ENCODE measurements at places on chromosomes 4 and X.

DNA sequence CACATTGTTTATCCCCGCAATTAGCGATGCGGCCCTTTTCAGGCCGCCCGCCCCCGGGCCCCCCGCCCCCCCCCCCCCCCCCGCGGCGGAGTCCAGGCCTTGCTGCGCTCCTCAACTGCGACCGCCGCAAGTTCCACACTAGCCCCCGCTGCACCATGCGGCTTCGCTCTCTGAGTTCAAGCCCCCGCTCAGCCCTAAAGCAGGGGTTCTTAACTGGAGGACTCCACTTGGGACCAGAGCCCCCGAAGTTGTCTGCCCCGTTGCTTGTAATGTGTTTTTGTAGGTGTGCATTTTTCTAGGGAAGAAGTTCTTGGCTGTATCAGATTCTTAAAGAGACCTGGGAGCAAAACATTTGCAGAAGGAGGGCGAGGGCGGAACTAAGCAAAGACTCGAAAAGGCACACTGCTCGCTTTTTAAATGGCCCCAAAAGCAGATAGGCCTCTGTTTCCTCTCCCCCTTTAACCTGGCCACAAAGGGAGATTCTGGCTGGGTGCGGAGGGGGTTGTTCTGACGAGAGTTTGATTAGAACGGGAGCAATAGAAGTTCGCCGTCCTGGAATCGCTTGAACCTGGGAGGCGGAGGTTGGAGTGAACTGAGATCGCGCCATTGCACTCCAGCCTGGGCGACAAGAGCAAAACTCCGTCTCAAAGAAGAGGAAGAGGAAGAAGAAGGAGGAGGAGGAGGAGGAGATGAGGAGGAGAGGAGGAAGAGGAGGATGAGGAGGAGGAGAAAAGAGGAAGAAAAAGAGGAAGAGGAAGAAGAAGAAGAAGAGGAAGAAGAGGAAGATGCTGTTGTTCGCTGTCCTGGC is 2.3 kb upstream of the MSX1 start:
- no peak for DNase-seq

GRCh38 chr4:153755186-153755585 is 4.6 kb downstream of the RNF175 start:
- no peak for DNase-seq

GRCh38 chr4:24801136-24801855 is 5.9 kb downstream of the SOD3 start:
- no peak for DNase-seq

DNA sequence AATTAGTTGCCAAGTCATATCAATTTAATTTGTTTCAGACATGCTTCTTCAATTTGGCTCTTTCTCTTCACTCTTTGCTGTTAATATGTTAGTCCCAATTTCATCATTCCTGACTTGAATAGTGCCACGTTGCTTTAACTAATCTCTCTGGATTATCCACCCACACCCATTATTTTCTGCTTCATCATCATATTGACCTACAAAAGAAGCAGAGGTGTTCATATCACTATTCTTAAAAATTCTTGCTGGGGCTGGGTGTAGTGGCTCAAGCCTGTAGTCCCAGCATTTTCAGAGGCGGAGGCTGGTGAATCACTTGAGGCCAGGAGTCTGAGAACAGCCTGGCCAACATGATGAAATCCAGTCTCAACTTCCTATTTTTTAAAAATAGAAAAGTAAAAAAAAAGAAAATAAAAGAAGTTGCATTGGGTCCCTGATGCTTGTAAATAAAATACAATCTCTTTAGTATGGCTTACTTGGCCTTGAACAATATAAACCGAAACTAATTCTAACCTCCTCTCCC is 65.7 kb upstream of the KCNIP4 start:
- no peak for DNase-seq

GRCh38 chr4:87026800-87027495 is 92.1 kb downstream of the AFF1 start:
- DNase-seq: no peak

- no peak for DNase-seq
Measured at GRCh38 chr4:98546910-98547594, 111.4 kb downstream of the TSPAN5 start.

DNA sequence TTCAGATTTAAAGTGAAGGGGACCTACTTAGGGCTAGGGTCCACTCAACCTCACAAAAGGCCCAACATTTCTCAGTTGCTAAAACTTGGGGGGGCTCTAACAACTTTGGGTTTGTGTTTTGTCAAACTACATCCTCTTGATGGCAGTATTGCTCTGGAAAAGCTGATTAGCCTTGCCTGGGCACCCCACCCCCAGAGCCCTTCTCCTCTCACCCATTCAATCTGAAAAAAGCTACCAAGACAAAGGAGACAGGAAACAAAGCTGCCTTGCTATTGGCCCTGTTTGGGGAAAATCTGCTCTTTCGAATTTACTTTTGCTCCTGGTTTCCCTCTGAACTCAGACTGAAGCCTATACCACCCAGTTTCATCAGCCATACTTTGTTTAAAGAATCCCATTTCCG is 195.2 kb upstream of the STK26 start:
- no peak for DNase-seq

DNA sequence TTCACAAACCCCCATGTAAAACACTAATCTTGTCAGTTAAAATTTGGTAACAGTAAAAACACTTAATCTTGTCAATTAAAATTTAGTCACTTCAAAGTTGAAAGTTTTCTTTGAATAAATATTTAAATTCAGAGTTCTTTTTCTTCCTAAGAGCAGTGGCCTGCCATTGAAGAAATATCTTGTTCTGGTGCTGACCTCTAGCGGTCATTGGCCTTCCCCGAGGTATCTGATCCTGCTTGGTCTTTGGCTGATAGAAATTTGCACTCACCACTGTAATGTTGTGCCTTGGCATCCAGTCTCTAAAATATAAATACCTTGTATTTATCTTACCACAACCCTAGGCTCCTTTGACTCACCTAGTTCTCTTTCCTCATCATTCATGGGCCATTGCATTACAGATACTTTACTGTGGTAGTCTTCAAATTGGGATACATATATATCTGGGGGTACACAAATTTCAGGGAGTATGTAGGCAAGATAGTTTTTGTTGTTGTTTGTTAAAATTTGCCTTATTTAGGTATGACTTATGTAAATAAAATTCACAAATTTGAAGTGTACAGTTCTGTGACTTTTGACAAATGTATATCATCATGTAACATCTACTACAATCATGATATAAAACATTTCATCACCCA is 6.7 kb upstream of the ART3 start:
- peak; percentile 52 for DNase-seq

DNA sequence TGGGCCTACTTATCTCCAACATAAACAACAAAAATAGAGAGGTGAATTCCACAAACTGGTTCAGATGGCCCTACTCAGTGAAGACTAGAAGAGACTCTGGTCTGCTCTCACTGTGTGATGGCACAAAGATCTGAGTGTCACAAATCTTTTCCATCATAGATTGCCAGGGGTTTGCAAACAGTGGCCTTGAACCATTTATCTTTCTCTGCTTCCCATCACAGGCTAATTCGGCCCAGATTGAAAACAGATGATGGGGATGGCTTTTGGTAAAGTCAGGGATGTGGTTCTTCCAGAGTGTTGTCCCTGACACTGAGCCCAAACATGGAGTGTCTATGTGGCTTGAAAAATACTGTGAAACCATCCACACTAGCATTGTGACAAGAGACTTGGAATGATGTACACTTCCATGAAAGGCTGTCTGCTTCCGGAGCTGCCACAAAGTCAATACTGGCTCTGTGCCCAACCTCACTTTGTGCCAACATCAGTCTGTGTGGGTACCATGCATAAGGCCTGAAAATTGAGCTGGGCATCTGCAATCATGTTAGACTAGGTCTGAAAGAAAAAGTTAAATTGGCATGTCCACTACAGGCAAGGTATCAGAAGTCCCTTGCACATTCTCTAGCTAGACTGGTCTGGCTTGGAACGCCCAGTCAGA is 25.2 kb upstream of the PLAC1 start:
- DNase-seq: no peak

GRCh38 chrX:79506001-79506400 is 138.9 kb upstream of the ITM2A start:
- no peak for DNase-seq

- no peak for DNase-seq
Measured at GRCh38 chrX:96449896-96450295, 234.7 kb upstream of the DIAPH2 start.

DNA sequence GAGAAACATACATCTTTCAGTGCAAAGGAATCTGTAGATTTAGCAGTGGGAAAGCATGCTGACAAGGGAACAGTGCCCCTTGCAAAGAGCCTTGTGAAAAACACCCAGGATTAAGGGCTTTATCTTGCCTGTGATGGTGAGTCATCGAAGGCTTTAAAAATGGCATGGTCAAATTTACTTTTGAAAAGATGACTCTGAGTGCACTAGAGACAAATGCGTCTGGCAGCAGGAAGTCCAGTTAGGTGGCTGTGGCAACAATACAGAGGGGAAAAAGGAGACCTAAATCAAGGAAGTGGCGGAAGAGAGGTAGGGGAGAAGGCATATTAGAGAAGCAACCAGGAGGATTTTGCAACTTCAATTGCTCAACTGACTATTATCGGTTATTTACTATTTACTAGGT is 472.6 kb upstream of the CPEB2 start:
- DNase-seq: no peak
